ENCODE measurements at places on chromosomes 7 and 10.

- no peak for DNase-seq
These were observed 5.9 kb upstream of the EBF3 start for GRCh38 chr10:129969911-129970464.

- no peak for DNase-seq
These were observed 160.8 kb downstream of the HDAC9 start for GRCh38 chr7:18656362-18656761.

GRCh38 chr7:6701860-6702259 lies 4.9 kb downstream of the ZNF12 start:
- DNase-seq: no peak

DNA sequence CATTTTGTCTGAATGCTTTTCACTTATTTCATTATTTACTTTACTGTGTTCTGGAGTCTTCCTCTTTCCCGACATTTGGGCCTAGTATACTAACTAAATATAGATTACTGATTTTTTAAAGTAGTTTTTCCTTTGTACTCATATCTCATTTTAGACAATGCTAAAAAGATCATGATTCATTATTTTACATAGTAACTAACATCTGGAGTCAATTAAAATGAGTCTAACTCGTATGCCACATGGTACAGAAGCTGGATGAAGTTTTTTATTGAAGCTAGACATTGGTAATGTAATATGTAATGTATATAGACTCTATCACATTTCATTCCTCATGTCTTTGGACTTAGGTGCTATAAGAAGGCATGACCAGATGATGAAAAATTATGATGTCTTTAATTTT lies 156.3 kb upstream of the HGF start:
- no peak for DNase-seq

DNA sequence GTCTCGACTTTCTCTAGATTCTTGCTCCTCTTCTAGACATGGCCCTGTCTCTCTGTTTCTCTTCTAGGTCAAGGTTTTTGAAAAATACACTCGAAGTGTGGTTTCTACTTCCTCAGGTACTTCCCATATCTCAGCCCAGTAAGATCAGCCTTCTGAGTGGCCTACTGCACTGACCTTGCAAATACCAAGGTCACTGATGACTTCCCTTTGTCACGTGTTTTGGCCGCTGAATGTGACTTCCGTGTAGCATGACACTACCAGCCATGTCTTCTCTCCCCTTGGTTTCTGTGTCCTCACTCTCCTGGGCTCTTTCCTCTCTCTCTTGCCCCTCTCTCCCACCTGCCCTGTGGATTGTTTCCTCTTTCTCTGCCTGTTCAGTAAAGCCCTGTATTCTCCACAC lies 7.9 kb upstream of the WIPF3 start:
- DNase-seq: no peak

DNA sequence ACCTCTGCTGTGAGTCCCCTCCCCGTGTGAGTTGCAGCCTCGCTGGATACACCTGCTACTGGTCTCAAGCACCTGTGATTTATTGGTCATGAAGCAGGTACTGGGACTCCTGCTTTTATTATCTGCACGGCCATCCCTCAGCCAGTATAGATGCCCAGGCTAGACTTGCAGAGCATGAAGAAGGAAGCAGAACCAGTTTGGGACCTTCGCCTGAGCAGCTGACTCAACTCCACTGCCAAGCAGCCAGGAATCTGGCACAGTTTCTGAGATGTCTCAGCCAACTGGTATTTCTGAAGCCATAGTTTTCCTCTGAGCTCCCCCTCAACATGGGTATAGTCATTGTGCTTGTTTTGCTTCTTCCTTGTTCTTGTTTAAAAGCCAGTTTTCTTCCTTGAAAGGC lies 28.0 kb upstream of the SLC39A12 start:
- peak; percentile 65 for DNase-seq

DNA sequence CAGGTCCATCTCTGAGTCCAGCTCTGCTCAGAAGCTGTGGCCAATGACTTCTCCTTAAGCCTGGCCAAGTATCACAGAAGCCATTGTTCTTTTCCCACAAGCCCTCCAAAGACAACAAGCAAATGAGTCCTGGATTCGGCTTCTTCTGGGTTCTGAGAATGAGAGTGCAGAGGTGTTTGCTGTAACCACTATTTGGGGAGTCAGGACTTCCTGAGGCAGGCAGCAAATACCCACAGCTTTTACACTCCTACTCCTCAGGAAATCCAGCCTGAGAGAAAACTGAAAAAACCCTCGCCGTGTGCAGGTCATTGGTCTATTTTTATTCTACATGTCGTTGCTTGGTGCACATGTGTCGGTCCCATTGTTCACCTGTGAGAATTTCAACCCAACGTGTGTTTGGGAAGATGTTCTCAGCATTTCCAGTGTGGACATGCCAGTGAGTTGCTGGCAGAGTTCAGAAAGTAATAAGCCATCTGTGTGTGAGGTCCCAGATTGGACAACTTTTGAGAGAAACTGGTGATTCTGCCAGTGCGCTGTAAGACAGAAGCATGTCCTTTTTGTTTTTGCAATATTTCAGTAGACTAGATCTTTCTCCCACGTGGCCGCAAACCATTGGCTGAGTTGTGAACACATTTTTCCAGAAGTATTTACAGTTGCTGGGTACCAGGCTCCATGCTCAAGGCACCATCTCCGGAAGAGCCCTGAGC lies 121.6 kb upstream of the LYZL2 start:
- no peak for DNase-seq

- no peak for DNase-seq
These were observed 474.8 kb upstream of the PFKP start for GRCh38 chr10:2592360-2593160.

DNA sequence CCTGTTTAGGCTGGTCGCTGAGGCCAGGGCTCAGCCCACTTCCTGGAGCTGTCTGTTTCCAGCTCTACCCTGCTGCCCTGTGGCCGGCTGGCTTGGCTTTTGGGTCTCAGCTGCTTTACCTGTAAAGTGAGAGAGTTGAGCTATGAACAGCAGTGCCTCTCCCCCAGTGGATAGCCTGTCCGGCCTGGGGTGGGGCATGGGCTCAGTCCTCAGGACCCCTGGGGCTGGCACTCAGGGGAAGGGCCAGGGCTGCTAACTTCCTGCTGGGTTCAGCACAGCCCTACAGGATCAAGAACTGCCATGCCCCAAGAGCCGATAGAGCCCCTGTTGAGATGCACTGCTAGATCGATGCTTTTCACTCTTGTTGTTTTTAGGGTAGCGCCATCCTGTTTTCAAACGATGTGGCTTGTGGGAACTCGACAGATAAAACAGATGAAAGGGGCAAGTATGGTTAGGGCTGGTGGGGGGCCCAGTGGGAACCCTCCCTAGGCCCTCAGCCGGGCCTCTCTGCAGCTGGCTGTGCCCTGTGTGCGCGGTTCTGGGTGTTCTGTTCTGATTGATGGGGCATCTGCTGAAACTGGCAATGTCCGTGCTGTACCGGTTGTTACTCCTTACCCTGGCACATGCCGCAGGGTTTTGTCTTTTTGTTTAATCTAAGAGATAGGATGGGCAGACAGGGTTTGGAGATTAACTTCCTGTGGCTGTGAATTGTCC lies 10.0 kb upstream of the SFRP5 start:
- no peak for DNase-seq

GRCh38 chr7:27130540-27131389 lies at the start of gene HOXA4:
HOXA4 (minus strand) TSS chr7:27130757; CDS start chr7:27130733, 24 bp downstream.
- DNase-seq: no peak

- no peak for DNase-seq
These were observed 2.1 kb upstream of the RAPGEF5 start for GRCh38 chr7:22358820-22359697.

DNA sequence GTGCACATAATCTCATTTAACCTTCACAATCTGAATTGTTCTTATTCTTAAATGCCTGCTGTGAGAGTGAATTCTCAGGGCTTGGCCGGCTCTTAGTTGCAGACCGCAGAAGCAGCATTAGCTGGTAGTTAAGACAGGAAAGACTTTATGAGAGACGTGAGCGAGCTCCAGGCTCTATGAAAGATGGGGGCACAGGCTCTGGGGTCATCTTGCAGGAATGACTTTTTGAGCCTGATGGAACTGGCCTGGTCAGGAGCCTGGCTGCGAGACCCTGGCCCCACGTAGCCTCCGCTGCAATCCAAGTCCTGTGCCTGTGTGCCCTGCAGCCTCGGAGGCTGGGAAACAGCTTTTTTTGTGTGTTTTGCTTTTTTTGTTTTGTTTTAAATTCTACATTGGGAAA lies 958.8 kb upstream of the ZNF722 start:
- no peak for DNase-seq

DNA sequence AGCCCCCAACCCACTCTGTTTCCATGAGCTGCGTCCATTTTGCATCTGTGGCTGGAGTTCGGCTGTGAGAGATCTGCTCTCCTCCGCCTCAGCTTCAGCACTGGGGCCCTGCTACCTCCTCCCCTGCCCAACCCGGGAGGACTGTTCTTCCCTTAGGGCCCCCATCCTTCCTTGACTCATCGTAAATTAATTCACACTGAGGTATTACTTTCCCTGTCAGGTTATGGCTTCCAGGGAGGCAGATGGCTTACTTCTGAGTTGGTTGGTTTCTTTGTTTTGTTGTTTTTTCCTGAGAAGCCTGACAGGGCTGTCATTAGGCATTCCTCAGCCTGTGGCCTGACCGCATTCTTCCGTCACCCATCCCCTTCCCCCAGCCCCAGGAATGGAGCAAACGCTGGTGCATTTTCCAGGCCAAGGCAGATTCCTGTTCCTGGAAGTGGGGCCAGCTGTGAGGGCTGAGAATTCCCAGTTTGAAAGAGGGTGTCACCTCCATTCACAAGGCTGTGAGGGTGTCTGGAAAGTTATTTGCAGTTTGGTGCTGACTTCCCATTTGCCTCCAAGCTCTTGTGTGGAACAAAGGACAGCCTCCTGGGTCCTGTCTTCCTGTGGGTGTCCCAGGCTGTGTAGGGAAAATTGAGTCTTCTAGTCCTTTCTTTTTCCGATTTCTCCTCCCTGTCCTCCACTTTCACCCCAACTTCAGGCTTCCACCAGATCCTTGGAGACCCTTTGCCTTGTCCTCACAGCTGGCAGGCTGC lies 11.7 kb downstream of the CPA5 start:
- DNase-seq: peak; percentile 95

DNA sequence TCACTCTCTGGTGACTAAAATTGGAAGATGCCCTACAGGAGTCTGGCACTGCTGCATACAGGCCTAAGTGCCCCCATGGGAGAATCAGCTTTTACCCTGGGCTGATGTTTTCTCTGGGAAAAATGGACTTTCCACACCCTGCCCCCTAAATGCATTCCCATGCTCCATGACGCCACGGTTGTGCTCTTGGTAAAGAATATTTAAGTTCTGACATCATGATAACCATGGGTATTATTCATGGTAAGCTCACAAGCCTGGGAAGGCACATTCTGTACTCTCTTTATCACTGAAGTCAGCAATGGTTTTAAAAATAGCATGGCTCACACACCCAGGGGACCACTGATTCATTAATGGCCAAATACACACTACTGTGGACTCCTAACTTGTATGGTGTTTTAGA lies 43.4 kb downstream of the HIPK2 start:
- peak; percentile 93 for DNase-seq

DNA sequence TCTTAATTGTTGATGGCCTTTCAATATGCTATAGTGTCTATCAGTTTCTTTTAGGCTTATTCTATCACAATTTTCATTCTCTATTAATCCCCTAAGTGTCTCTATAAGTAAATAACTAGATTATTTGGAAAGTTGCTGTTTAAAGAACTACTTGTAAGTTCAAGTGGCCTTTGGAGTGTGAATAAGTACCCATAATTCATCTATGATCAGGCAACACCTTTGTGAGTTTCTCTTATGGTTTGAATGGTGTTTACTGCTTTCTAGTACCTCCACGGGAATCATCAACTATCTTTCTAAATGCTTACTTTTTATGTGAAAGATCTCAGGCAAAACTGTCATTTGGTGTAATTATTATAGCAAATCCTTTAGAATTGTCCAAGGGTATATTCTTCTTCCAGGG lies 166.7 kb downstream of the POU6F2 start:
- no peak for DNase-seq

GRCh38 chr7:142455392-142455791 lies 197.5 kb upstream of the PRSS58 start:
- no peak for DNase-seq

DNA sequence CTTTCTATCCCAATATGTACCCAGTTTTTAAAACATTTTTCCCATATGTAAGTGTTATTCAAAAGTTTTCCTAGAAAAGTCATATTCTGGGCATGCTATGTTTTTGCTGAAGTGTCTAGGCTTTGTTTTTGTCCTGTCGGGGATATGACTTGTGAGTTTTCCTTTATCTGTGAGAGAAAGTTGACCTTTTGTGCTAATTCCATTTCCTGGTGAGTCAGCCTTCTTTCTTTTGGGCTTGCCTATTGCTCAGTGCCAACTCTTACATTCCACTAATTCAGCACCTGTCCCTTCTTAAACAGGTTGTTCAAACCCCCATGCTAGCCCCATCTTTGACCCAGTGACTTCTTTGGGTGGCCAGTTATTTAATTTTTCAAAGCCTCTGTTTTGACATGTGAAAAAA lies 146.2 kb downstream of the AHR start:
- no peak for DNase-seq

- no peak for DNase-seq
These were observed 29.3 kb upstream of the CSGALNACT2 start for GRCh38 chr10:43108951-43109350.

DNA sequence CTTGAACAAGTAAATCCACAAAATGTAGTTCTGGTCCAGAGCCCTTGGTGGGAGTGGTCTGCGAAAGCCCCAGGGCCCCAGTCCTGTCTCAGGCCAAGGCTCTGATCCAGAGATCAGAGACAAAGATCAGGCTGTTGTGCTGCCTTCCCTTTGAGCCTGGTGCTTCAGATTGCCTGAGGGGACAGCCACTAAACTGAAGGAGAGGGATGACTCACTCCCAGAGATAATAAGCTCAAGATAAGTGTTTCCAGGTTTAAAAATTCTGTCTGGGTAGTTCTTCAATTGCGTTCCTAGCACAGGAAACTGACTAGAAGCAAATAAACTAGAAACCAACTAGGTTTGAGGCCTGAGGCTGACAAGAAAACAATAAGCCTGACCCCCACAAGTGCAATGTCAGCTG lies 190.2 kb downstream of the RAMP3 start:
- DNase-seq: no peak

DNA sequence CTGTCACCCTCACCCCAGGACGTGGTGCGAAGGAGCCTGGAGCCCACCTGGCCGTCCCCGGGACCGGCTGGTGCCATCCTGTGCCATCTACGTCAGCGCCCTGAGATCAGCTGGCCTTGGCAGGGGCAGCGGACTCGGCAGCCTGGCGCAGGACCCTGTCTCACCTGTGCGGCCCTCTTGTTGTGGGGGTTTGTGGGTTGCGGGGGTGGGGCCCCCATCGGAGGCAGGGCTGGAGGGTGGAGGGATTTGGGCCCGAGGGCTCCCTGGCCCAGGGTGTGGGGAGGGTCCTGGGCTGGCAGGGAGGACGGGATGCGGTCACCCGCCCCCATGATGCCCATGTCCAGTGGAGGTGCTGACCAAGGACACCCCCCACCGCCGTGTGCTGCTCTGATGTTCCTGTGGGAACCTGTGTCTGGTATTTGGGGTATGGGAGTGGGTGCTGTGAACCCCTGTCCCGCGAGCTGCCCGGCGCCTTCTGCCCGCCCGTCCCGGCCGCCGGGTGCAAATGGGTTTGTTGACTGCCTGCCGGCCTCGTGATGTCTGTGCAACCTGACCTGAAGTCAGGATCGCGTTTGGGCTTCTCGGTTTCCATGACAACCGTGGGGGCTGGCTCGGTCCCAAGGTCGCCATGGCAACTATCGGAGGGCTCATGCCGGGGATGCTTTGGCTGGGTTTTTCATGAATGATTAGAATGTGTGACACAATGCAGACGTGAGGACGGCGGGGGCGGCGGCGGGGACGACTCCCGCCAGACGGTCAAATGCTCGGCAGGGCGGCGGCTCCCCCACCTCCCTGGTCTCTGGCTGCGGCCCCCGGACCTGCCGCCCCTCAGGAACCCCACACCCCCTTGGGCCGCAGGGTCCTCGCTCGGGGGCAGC lies 7.3 kb downstream of the MAFK start:
- DNase-seq: peak; percentile 76
